ENCODE measurements at places on chromosomes 4 and X.

DNA sequence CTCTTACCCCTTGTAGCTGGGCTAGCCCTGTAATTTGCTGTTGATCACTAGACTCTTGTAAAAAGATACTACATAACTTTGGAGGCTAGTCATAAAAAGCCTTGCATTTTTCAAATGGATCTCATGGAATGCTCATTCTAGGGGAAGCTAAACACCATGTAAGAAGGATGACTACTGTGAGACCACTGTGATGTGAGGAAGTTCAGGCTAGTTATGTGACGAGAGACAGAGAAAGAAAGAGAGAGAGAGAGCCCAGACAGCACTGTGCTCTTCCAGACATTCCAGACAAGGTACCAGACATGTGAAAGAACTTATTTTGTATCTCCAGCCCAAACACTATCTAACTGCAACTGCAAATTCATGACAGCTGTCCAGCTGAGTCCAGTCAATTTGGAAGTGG is 404.6 kb upstream of the PITX2 start:
- no peak for DNase-seq

- no peak for DNase-seq
Measured at GRCh38 chrX:70421618-70422017, 1.5 kb upstream of the GDPD2 start.

- DNase-seq = no peak
Measured at GRCh38 chrX:53288189-53288588, 6.8 kb upstream of the IQSEC2 start.

GRCh38 chrX:54007682-54008081 is 36.6 kb downstream of the PHF8 start:
- DNase-seq = no peak

- DNase-seq = no peak
Measured at GRCh38 chr4:65007841-65008439, 598.7 kb upstream of the TECRL start.

- DNase-seq = no peak
Measured at GRCh38 chr4:73679836-73680235, 59.6 kb upstream of the RASSF6 start.
